Activated naive CD8-positive, alpha-beta T cell treated with anti-CD3 and anti-CD28 coated beads for 36 hours (primary cell): ENCODE measurements at places on chromosomes 6 and 20. TPM values are rescaled to one million over a fixed set of nuclear protein-coding genes. Genes with fewer than 3 reads are reported as not detected.
A peak's percentile ranks its signal among the peaks of the same experiment; 100 is the strongest.

DNA sequence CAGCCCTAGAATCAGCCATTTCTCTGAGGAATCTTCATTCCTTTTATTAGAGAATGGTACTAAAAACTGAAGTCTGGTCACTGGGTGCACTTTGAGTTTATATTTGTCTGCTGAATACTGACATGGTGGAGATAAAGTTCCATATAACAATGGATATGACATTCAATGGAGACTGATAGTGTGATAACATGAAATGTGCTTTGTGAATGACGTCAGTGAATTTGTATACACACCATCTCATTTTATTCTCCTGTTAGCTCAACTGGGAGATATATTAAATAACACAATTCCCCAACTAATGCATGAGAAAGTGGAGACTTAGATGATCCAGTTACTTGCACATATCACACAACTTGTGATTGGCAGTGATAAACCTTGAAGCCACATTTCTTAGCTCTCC is 446.7 kb downstream of the DOK5 start:
- DNase-seq: no peak

DNA sequence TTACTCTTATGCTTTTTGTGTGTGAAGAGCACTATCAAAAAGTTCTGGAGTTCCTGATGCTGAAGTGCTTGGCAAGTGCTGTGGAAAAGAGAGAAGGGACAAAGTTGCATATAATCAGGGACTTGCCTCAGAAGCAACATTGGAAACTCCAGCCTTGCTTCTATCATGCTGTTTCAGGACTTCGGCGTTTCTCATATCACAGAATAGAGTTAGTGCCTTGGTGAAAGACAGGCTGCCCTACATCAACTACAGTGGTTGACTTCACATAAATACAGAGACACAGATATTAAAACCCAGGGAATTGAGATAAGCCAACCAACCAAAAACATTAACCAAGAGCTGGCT is 36.2 kb upstream of the CDKAL1 start:
- no peak for DNase-seq

GRCh38 chr6:169805242-169805838 is 53.9 kb downstream of the ERMARD start:
- DNase-seq: no peak

GRCh38 chr6:73400656-73401055 is 6.0 kb downstream of the DDX43 start:
- no peak for DNase-seq

- DNase-seq: no peak
These were observed 87.6 kb downstream of the MYB start for GRCh38 chr6:135268740-135269139.

- DNase-seq: peak; percentile 92
These were observed 8.7 kb upstream of the PMEPA1 start for GRCh38 chr20:57718490-57719009.

GRCh38 chr6:19269341-19269898 is 567.8 kb upstream of the ID4 start:
- no peak for DNase-seq

GRCh38 chr20:10225439-10226060 is 6.9 kb downstream of the SNAP25 start:
- no peak for DNase-seq

GRCh38 chr6:81480139-81480538 is 272.3 kb downstream of the TENT5A start:
- DNase-seq: no peak

DNA sequence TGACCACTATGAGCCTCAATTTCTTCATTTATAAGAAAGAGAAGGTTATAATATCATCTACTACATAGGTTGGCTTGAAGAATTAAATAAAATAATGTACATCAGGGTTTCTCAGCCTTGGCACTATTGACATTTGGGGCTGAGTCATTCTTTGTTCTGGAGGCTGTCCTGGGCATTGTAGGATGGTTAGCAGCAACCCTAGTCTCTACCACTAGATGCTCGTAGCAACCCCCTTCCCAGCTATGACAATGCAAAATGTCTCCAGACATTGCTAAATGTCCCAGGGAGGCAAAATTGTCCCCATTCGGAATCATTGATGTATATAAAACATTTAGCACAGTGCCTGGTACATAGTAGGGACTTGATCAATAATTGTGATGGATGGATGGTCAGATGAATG is 152.1 kb downstream of the KHDC1L start:
- DNase-seq: no peak

GRCh38 chr6:42610416-42610815 is 46.6 kb downstream of the UBR2 start:
- DNase-seq: no peak

DNA sequence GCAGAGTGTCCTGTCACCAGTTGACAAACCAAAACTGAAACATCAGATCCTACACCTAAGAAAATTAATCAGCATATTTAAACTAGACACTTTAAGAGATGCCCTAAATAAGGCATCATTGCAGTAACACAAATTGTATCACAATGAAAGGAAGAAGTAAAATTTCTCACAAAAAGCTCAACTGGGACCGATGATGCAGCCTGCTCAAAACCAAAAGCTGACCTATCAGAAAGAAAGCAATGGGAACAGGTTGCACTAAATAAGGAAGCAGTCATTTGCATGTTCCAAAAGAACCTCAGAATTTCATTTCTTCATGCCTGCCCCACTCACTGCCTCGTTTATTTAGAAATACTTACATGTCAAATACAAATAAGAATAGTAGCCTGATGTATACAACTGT is 12.1 kb downstream of the HIVEP2 start:
- no peak for DNase-seq

DNA sequence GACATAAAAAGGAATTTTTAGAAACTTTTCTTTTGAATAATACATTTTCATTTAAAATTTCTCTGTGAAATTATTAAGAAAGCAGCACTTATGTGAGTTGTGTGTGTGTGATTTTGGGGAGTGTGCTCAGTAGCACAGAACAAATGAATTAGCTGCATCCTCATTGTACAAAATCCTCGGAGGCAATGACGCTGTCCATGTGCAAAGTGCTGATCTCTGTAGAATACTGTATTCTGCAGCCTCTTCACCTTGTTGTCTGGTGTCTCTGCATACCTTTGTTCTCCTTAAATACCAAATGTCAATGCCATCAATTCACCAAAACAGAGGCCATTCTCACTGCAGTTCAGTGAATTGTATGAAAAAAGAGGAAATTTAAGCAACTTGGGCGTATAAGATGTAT is 838.4 kb downstream of the QKI start:
- DNase-seq: no peak

- no peak for DNase-seq
These were observed 153.1 kb downstream of the RCAN2 start for GRCh38 chr6:46338131-46338530.

DNA sequence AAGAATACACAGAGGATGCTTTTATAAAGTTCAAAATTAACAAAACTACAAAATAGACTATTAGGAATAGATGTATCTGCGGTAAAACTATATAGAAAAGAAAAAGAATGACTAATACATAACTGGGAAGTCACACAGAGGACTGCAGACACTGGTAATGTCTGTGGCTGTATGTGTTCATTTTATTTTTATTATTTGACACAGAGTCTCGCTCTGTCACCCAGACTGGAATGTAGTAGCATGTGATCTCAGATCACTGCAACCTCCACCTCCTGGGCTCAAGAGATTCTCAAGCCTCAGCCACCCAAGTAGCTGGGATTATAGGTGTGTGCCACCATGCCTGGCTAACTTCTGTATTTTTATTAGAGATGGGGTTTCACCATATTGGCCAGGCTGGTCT is 38.9 kb downstream of the ESF1 start:
- no peak for DNase-seq

DNA sequence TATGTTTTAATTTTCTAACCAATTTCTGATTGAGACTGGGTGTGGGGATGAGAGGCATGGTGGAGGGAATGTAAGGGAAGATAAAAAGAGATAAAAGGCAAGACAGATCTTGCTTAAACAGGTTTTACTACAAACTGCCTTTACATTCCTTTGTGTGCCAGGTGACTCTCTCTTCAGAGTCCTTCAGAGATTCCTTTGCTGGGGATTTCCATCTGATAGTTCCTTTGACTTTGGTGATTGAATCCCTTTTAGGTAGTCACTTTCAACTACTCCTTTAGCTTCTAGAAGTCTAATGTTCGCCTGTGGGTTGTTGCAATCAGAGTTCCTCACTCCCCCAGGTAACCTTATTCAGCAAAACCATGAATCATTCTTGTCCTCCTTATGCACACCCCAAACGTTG is 283.3 kb upstream of the MANEA start:
- no peak for DNase-seq

DNA sequence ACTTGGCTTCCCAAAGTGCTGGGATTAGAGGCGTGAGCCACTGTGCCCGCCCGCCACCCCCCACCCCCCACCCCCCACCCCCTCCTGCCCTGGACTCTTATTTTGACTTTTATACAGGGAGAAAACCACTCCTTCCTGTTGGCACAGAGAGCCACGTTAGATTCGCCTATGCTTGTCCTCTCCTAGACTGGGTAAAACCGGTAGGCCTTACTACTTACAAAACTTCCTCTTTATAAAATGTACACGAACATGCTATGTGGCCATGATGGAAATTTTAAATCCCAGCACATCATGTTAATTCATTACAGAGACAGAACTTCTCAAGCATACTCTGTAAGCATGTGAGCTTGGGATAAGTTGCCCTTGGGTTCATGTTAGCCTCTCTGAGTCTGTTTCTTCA is 124.2 kb downstream of the SLC24A3 start:
- DNase-seq: no peak

GRCh38 chr20:48748556-48748955 is 79.2 kb downstream of the PREX1 start:
- DNase-seq: no peak

DNA sequence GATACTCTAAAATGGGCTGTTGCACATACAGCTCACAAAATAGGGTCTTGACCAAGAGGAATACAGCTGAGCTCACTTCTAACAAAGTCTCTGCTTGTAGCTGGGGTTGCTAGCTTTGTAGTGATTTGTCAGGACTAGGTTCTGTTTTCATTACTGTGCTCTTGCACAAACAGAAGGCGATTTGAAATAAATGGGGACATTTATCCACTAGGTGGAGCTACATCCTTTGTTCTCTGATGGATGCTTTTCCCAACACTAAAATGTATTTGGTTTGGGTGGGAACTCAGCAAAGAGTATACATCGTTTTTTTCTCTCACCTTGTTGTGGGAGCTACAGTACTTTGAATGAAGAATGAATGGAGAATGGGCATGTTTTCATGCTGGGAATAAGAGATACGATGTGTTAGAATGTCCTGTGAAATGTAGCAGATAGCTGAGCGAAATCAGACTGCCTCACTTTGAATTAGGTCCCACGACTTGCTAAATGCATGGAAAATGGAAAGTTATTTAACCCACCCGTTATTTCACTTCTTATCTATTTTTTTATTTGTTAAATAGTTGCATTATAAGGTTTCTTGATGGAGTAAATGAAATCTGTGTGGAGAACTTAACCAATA is 494.7 kb upstream of the MAP3K7 start:
- DNase-seq: no peak

GRCh38 chr6:21496706-21497105 is 96.8 kb upstream of the SOX4 start:
- no peak for DNase-seq

GRCh38 chr20:32709632-32710121 is 33.6 kb downstream of the COMMD7 start:
- no peak for DNase-seq

GRCh38 chr6:159168536-159169192 is 536 bp upstream of the FNDC1 start:
- DNase-seq: no peak

DNA sequence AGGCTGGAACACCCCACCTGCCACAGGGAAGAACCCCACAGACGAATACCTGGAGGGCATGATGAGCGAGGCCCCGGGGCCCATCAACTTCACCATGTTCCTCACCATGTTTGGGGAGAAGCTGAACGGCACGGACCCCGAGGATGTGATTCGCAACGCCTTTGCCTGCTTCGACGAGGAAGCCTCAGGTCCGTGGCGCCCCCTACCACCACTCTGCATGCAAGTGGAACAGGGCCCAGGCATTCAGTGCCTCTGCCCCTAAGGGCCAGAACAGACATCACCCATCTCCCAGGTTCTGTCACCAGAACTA is 6.6 kb downstream of the MYL9 start:
- DNase-seq: no peak

Gene HSPA1L
- 1.2 TPM for total RNA-seq

Gene NOX3
- not detected for total RNA-seq

Gene PRSS16
- total RNA-seq: 0.38 TPM

Gene C6orf141
- total RNA-seq: 0.28 TPM

Gene KIAA1586
- 17.1 TPM for total RNA-seq

Gene TMEM244
- not detected for total RNA-seq

Gene RBM24
- not detected for total RNA-seq

Gene RBM39
- 330 TPM for total RNA-seq

Gene RAD21L1
- not detected for total RNA-seq

Gene COL19A1
- total RNA-seq: 0.47 TPM

Gene HLA-DRA
- 9.8 TPM for total RNA-seq

Gene BMP5
- total RNA-seq: not detected

Gene ZNF311
- total RNA-seq: 1.0 TPM

Gene PSMB8
- 393 TPM for total RNA-seq

Gene VPS16
- total RNA-seq: 34.1 TPM

Gene DSP
- 0.16 TPM for total RNA-seq

Gene MUC21
- total RNA-seq: not detected

Gene SAMD5
- not detected for total RNA-seq
